ENCODE measurements at places on chromosomes 3 and 15.

DNA sequence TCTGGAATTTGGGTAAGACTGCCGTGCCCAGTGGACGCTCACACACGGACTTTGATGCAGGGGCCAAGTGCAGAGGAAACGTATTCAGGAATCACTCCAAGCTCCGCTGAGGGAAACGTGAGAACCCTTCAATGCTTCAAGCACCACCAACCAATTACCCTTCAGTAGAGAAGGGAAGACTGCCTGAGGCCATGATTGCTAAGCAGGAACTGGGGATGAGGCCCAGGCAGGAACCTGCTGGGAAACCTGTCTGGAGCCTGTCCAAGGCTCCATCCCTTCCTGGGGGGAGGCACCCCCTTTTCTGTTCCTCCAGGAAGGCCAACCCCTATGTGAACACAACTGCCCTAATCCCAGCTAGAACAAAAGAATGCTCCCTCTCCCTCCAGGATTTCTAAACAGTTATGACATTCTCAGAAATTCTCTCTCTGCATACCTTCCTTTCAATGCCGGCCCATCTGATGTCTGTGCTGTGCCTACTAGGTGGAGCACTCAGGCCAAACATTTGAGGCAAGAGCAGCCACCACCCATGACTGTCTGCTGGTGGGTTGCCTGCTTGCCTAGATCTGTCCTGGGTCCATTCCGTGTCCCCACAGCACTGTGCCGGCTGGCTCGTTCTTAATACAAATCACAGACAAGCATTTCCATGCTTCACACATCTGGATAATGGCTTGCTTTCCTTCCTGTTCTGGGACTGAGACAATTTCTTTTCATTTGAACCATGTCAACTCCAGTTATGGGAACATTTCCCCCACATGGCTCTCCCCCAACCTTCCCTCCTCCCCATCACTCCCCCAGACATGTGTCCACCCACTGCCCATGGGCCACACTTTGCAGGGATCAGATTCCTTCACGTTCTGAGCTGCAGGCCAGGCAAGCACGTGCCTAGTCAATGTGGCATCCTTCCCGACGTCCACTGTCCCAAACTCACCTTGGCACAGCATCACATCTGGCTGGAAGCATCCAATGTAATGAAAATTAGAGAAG is 149.4 kb downstream of the ADAMTS17 start:
- no peak for DNase-seq

- no peak for DNase-seq
These were observed 126.2 kb upstream of the C2CD4B start for GRCh38 chr15:62291262-62291661.

DNA sequence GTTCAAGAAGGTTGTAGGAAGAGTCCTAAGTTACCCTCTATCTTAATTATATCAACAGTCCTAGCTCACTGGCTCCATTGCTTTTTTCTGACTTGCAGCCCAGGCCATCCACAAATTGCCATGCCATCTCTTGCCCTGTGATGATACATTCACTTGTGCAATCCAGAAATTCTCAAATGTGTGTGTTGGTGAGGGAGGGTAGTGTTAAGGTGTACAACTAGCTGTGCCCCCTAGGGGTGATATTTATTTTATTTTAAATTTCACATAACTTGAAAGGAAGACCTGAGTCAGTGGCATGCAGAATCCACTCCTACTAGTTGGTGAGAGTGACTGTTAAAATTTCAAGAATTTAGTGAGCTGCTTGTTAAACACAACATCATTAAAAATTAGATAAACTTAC is 156.1 kb upstream of the ANKRD28 start:
- no peak for DNase-seq

GRCh38 chr3:47722859-47723258 is 58.8 kb downstream of the SMARCC1 start:
- no peak for DNase-seq

Data from hypothalamus (tissue), 51 donors.